ENCODE measurements at places on chromosomes 7 and 10.

- DNase-seq, result no peak
Measured at GRCh38 chr7:38506004-38506403, 125.2 kb downstream of the AMPH start.

- no peak for DNase-seq
Measured at GRCh38 chr10:20118119-20118518, 301.9 kb downstream of the PLXDC2 start.

DNA sequence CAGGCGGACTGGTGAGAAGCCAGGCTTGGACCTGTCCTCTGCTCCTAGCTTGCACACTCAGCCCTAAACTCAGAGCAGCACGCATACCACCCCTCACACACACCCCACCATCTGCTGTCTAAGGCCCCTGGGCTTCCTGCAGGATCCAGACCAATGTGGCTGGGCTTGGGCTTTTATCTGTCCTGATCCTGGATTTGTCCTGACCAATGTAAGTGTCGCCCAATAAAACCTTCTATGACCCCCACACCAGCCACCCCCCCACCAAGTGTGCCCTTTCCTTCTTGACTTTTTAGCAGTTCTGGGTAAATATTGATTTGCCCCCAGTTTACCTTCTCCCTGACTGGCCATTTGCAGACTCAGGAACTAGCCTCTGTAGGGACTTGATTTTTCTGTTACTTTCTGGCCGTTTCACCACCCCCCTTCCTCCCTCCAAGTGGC is 1.7 kb upstream of the HOXA13 start:
- DNase-seq, result no peak

GRCh38 chr7:42736931-42737330 is 174.9 kb downstream of the C7orf25 start:
- DNase-seq, result peak; percentile 16

GRCh38 chr7:92763636-92764423 is 72.5 kb downstream of the CDK6 start:
- DNase-seq, result peak; percentile 64

GRCh38 chr10:104447331-104447730 is 93.7 kb downstream of the CFAP58 start:
- DNase-seq, result no peak

DNA sequence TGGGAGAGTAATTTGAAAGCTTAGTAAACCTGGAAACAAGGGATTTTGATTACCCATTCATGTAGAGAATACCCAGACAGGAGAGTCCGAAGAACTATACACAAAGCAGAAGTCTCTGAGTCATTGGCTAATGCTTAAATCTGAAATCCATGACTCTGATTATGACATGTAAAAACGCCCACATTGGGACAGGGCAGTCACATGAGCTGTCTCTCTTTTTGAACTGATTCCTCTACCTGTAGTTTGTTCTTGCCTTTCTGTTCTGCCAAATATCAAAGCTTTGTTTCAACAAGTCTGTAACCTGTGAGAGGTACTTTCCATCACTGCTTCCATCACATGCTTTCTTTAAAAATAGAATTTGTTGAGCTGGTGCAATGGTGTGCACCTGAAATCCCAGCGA is 4.3 kb upstream of the GPNMB start:
- no peak for DNase-seq

- DNase-seq, result no peak
Measured at GRCh38 chr10:49040601-49041000, 74.7 kb downstream of the VSTM4 start.

DNA sequence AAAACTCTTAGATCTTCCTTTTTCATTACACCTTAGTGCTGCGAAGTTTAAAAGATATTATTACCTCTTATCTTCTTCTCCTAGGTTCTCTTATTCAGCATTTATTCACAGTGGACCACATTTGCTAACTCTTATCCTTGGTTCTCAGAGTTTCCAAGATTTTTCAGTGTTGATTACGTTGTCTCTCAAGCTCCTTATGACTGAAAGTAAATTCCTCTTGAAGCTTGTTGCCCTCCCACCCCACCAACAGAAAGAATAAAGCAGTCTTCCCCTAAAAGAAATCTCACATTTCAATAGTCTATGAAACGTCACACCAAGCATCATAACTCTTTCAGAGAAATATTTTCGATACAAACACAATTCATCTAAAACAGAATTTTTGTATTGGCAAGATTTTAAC is 362.5 kb downstream of the MAGI2 start:
- DNase-seq, result no peak

DNA sequence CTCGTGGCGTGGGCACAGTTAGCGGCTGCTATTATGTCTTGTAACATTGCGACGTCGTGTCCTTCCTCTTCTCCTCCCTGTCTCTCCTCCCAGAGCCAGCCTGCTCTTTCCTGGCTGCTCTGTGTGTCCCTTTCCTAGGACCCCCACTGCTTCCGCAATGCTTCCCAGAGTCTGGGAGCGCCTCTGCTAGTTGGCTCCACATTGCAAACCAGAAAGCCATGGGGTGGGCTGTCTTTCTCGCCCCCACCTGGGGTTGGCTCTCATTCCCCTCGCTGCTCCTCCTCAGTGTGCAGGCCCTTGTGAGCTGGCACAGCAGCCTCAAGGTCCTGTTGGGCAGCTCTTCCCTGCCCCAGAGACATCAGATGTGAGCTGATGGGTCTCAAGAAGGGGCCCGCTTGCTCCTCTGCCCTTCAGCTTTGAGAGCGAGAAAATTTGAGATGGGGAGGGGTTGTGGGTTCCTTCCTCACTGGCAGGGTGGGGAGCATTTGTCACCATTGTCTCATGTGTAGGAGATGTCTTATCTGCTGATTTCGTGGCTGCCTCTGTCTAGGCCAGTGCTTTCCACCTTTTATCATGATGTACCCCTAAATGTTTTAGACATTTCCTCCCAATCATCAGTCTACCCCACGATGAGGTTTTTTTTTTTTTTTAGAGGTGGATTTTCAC is 3.3 kb downstream of the ADAMTS14 start:
- no peak for DNase-seq

GRCh38 chr10:94490789-94491039 is 54.9 kb upstream of the HELLS start:
- DNase-seq, result no peak

DNA sequence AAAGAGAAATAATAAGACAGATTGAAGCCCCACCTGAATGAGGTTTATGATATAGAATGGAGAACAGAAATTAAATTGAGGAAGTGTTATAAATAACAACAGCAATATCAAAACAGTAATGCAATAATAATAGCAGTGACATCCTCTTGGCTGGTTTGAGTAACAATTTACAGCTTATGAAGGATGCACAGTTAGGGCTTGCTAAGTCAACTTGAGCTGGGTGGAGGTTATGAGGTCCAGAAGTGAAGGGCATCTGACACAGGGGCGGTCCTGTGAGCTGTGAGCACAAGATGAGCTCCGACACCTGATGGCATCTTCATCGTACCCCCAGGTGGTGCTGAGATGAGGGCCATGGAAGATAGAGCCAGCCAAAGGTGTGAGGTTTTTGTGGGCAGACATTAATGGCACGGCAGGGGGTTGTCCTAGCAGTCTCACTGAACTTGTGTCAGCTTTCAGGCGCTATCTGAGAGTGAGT is 30.5 kb downstream of the ARHGAP22 start:
- DNase-seq, result no peak

DNA sequence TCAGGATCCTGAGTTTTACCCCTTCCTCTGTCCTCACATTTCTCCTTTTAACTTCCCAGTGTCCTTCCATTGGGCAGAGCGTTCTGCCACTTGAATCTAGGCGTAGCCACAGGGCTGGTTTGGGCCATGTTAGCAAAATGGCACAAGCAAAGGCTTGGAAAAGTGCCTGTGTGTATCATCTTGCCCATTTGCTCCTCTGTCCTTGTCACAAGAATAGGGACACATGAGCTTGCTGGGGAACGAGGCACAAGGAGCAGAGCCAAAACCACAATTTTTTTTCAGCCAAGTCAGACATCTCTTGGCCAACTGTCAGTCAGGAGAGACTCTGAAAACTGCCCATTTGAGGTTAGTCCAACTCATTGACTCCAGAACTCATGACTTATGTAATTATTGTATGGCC is 285.2 kb downstream of the ZNF248 start:
- no peak for DNase-seq

GRCh38 chr7:49386792-49387191 is 386.6 kb upstream of the VWC2 start:
- no peak for DNase-seq

GRCh38 chr10:132677473-132678227 is 108.3 kb downstream of the NKX6-2 start:
- DNase-seq, result no peak

GRCh38 chr10:369221-369683 is 234.0 kb downstream of the ZMYND11 start:
- DNase-seq, result no peak

- DNase-seq, result peak; percentile 64
Measured at GRCh38 chr7:26397332-26397731, 105.7 kb downstream of the SNX10 start.

GRCh38 chr10:112793202-112793921 is 156.7 kb upstream of the TCF7L2 start:
- DNase-seq, result no peak

DNA sequence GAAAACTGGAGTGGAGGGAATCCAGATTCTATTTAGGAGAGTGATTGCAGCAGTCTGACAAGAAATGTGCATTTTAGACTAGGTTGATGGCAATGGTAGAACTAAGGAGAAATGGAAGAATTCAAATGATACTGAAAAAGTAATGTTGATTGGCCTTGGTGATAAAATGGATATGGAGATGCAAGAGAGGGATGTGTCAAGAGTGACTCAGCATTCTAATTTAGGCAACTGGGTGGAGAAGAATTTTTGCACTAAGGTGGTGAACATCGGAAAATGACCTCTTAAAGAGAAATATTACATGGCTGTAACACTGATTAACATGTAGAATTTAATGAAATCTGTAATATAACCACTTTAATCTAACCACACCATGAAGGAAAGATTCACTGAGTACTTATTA is 806.5 kb downstream of the PHTF2 start:
- DNase-seq, result no peak

GRCh38 chr7:50085344-50085743 is 7.7 kb downstream of the ZPBP start:
- peak; percentile 36 for DNase-seq

DNA sequence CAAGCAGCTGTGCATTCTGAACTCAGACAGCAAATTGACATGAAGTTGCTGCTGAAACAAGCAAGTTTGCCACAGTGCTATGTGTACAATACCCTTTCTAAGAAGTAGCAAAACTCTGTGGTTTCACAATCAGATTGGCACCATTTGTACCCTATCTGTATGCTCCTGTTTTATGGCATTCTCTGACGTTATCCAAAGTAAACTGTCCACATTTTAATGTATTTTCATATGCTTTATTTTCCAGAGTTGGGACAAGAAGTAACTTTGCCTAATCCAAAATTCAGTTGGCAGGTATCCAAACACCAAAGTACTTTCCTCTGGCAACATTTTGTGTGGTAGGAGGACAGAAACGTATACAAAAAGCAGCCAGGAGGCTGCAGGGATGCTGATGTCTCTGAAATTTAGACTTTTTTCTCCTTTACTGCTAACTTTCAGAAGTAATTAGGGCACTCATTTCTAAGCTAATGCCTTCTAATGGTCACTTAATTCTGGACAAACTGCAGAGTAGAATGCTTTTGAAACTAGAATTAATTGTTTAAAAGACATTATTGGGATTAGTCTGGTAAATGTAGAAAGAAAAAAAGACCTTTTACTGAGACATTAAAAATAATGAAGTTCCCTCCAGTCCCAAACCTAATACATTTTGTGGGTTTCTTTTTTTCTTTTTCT is 414.7 kb upstream of the NRP1 start:
- DNase-seq, result no peak

DNA sequence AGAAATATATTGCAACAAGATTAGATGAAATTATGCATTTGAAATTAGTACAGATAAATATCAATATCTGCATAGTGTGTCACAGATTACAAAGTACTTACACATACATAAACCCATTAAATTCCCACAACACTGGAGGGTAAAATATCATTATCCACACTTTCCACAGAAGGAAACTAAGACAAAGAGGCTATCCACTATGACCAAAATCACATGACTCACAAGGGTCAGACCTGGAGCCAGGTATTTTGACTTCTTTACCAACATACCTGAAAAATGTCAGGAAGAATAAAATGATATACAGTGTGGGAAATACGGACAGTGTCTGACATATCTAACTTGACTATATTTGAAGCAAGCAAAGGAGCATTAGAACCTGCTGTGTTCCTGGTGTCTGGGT is 34.1 kb downstream of the HYCC1 start:
- DNase-seq, result no peak

- DNase-seq, result peak; percentile 18
Measured at GRCh38 chr7:26153241-26153822, 1.3 kb downstream of the NFE2L3 start.

- DNase-seq, result no peak
Measured at GRCh38 chr7:2076649-2077064, 156.1 kb downstream of the MAD1L1 start.

DNA sequence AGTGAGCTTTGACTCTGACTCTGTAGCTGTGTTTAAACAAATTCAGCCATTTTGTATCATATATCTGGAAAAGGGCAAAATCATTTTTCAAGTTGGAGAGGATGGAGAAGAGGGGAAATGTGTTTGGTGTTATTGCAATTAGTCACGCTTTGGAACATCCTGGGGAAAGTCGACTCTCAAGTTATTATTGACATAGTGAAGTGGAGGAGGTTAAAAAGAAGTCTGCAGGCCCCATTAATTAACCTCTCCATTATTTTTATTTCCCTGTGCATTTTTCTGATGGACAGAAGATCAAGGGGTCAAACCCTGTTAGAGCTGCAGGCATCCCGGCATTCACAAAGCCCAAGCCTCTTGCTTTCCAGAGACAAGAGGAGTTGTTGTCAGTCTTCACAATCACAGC is 132.6 kb downstream of the TEX36 start:
- no peak for DNase-seq

GRCh38 chr10:6667679-6668270 is 87.7 kb upstream of the PRKCQ start:
- DNase-seq, result peak; percentile 59

DNA sequence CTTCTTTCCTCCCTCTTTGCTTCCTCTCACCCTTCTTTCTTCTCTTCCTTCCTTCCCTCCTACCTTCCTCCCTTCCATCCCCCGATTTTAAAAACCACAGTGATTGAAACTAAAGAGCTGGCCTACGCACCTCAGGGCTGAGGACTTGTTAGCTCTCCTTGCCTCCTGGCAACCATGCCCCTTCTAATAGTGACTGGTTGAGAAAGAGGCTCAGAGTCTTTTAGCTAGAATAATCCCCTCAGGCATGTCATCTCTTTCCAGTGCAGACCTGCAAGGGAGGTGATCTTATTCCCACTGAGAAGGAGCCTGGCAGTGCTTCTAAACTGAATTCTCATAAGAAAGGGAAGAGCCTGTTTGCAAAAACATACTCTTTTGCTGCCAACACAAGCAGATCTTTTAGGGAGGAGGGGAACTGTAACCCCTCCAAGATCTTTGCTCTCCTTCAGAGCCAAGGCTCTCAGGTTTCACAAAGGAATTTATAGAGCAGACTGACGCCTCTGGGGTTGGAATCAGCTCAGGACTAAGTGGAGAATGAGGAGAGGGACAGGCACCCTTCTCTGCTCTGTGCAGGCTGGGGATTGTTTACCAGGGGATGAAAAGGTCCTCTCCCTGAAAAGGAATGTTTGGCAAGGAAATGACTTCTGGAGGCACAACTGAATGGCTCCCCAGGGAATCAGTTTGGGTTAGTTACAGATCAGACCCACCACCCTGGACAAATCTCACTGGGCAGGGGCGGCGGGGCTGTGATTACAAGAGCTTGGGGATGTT is 9.4 kb upstream of the ANKRD1 start:
- peak; percentile 74 for DNase-seq

GRCh38 chr10:80405626-80406025 is 2.7 kb upstream of the PRXL2A start:
- peak; percentile 58 for DNase-seq

GRCh38 chr10:114323023-114323422 is 81.3 kb downstream of the AFAP1L2 start:
- DNase-seq, result no peak

Data from neural progenitor cell (in vitro differentiated cells).